Activated T-helper 1 cell treated with Interleukin-2 at 50 U/mL for 16 hours (primary cell): ENCODE measurements at places on chromosomes 11 and 22.

GRCh38 chr11:69518081-69518950 lies 36.9 kb downstream of the LINC01488 start:
- no peak for DNase-seq

DNA sequence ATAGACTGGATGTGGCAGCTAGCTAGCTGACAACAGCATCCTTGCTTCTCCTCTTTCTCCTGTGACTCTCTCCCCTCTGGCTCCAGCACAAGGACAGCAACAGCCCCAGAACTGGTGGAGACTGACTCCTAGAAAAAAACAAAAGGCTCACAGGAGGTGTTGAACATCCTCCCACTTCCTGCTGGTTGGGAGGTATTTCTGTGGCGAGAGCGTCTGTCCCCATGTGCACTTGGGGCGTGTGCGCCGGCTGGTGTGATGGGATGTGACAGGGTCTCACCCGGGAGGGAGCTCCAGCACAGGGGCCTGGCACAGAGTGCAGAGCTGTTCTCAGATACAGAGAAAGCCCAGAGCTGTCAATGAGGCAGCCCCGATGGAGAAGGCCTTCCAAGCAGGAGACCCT lies 107.2 kb upstream of the E2F8 start:
- no peak for DNase-seq

- DNase-seq, result no peak
Measured at GRCh38 chr11:80473562-80473961, 1032.7 kb upstream of the TENM4 start.

DNA sequence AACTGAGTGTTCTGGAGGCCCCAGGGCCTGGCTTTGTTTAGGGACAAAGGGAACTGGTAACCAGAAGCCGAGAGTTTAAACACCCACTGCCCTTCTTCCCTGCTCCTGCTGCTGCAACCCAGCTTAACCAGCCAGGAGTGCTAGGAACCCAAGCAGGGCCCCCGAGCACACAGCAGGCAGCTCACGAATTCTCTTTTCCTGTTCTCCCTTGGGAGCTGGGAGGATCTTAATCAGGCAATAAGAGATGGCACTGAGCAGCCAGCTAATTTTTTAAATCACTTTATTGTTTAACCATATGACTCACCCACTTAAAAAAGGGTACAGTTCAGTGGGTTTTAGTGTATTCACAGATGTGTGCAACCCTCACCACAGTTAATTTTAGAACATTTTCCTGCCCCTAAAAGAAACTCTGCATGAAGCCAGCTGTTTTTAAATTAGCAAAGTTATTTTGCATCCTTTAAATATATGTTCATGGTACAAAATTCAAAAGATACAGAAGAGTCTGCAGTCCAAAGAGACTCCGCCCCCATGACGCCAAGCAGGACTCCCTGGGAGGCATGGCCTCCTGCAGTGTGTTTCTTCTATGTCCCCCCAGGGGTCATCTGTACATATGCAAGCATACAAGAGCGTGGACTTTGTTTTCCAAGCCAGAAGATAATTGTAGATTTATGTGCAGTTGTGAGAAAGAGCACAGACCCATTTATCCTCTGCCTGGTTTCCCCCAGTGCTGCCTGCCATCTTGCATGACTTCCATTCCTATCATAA lies 18.9 kb upstream of the PPP6R3 start:
- DNase-seq, result no peak

GRCh38 chr11:100719809-100720221 lies 32.7 kb downstream of the ARHGAP42 start:
- no peak for DNase-seq

DNA sequence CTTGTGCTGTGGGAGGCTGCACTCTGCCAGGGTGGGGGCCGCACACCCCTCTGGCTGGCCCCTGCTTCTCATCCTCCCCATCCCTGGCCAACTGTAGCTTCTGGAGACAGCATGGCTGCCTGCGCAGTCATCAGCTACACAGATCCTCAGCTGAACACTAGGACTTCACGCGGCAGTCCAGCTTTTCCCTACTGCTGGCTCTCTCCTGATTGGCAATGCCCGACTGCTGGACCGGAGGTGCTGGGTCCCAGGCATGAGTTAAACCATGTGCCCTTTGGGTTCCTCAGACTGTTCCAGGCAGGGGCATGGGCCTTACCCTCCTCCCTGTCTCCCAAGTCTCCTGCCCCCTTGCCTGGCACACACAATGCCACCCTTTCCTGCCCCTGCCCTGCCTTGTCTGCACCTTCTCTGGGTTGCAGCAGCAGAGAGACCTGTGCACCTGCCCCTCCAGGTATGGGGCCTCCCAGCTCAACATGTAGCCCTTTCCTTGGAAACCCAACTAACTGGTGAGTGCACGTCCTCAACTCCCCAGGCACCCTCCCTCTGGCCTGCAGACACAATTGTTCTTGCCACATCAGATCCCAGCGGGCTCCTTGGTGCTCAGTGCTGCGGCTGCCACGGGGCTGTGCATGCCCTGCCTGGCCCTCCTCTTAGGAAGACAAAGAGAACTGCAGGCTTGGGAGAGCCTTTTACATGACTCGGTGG lies 1039.2 kb downstream of the TBC1D22A start:
- DNase-seq, result no peak

DNA sequence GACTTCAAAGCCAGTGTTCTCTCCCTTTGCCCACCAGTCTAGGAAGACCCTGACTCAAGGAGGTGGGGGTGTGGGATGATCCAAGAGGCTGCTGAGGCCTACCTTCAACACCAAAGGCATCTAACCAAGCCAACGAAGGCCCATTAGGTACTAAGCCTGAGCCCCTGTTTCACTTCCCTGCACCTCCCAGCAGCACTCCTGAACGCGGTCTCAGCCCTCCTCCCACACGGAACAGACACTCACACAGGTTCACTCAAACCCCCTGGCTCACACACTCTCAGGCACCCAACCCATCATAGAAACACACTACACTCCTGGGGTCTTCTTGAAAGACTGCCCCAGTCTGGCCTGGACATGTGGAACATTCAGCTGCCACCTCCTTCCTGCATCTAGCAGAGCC lies 40.7 kb downstream of the SLC22A12 start:
- no peak for DNase-seq
